CD4-positive, alpha-beta T cell treated with Interferon gamma for 1 hour (primary cell): ENCODE measurements at places on chromosomes 16 and 17.

DNA sequence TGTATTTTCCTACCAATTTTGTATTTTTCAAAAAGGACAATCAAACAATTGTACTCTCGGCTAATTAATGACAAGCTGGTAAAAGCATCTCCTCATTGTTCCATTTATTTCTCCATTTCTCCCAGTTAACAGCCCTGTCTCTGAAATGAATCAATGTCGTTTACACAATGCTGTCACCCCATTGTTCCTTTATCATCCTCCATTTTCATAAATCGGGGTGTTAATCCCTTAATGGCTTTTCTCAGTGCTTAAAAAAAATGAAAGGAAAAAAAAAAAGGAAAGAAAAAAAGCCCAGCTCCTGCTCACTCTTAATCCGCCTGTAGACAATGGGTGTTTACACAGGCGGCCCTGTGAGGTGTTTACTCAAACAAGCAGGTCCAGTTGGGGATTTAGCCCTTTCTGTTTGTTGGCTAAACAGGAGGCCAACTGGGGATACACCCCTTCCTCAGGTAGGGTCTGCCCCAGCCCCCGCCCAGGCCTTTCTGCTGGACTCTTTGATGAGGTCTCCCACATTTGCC lies 86.8 kb upstream of the SALL1 start:
- DNase-seq, result no peak

DNA sequence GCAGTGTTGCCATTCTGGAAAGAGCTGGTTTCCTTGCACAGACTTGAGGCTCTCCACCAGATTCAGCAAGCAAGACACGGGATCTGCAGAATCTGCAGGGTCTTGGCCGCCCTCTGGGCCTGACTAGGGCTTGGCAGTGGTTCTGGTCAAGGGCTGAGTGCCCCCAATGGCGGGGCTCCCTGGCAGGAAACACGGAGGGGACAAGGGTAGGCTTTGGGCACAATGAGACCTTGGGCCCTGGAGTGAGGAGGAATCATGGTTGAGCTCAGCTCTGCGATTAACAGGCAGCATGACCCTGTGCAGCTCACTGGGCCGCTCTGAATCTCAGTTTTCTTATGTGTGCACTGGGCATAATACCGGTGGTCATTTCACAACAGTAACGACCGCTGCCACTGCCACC lies 249.9 kb downstream of the GSG1L start:
- DNase-seq, result no peak

GRCh38 chr16:19542138-19542821 lies 13.2 kb upstream of the VPS35L start:
- DNase-seq, result no peak

GRCh38 chr17:74049167-74049966 lies 154.1 kb upstream of the RPL38 start:
- no peak for DNase-seq

GRCh38 chr16:21116148-21116693 lies 34.4 kb downstream of the DNAH3 start:
- peak; percentile 32 for DNase-seq

- peak; percentile 47 for DNase-seq
Measured at GRCh38 chr17:2990396-2990795, 73.0 kb downstream of the OR1D5 start.

- DNase-seq, result no peak
Measured at GRCh38 chr17:49932138-49932723, 36.8 kb upstream of the DLX4 start.

- DNase-seq, result no peak
Measured at GRCh38 chr17:27980043-27980442, 62.4 kb upstream of the NLK start.

GRCh38 chr16:50282010-50282538 lies 15.7 kb downstream of the ADCY7 start:
- peak; percentile 85 for DNase-seq

GRCh38 chr16:57372372-57373116 lies at the start of gene CX3CL1:
CX3CL1 (plus strand) TSS chr16:57372490; CDS start chr16:57372569, 79 bp downstream.
- no peak for DNase-seq

DNA sequence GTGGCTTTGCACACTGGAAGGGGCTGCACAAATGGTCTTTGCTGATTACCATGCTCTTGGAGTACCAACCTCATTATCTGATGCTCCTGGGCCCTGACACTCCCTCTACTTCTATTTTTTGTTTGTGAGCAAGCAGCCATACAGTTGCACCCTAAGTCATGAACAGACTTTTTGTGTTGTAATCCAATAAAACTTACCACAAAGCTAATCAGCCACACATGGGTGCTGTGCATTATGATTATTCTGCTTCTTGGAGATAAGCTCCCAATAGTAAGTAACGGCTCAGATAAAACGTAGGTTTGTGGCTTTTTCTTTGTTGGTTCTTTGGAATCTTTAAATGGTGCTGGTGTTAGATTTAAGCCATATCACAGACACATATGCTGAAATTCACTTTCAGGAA lies 76.2 kb downstream of the CCT6B start:
- DNase-seq, result no peak

DNA sequence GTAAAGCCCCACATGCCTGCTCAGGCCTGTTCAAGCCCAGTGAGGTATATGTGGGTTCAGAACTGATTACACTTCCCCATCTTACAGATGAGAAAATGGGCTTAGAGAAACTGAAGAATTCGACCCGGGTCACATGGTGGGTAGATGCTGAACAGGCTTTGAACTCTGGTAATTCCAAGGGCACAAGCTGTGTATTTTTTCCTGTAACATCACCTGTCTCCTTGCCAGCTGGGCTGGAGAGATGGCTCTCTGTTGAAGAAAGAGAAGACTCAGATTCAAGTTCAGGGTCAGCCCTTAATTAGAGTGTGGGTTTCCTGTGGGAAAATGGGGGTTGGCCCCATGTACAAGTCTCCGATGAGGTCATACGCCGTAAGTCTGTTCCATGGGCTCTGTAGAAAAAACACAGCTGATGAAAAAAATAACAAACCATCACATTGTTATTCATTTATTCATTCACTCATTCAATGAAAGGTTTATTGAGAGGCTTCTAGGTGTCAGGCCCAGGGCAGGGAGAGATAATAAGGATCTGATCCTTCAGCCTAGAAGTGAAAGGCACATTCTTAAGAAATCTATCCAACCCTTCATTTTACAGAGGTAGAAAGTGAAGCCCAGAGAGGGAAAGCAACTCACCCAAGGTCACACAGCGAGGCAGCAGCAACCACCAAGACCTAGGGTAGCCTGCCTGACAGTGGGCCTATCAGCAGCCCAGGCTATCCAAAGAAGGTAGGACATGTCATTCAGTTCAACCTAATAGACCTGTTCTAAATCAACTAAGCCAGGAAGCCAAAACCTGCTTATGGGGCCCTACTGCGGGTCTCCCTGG lies 482.8 kb downstream of the SOX9 start:
- no peak for DNase-seq

GRCh38 chr16:974001-974601 lies 3.3 kb upstream of the LMF1 start:
- no peak for DNase-seq

DNA sequence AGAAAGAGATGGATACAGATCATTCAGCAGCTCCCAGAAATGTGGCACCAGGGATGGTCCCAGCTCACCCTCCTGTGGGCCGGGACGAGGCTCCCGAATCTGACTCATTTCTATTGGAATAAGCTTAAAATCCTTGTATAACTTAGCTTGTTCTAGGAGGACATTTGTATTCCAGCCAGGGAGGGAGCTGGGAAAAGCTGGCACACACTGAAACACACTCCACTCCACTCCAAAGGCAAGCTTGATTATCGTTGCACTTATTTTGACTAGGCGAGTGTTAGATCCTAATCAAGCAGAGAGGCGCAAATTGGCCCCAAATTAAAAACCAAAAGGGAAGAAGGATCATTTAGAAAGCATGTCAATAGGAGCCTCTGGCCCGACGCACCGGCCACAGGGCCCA lies 339.5 kb downstream of the HS3ST4 start:
- no peak for DNase-seq

- no peak for DNase-seq
Measured at GRCh38 chr16:49811644-49812334, 44.1 kb downstream of the ZNF423 start.

- DNase-seq, result no peak
Measured at GRCh38 chr16:15785386-15786059, 71.3 kb downstream of the MYH11 start.

DNA sequence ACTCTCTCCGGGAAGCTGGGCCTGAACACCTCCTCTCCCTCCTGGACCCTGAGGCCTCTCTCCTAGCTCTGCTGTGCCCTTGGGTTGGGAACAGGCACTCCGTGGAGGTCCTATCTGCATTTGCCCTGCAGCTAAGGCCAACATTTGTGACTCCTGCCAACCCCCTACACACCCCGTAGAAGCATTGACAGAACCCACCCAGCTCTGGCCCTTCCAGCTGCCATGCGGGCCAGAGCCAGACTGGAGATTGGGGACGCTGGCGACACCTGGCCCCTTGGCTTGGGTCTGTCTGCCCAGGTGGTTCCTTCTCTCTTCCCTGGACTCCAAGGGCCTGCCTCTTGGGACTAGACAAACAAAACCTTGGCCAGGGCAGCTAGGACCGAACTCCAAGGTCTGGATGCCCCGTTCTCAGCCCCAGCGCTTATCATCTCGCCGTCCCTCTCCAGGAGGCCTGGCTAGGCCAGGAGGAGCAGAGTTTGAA lies 644 bp upstream of the RHBDF2 start:
- DNase-seq, result no peak

DNA sequence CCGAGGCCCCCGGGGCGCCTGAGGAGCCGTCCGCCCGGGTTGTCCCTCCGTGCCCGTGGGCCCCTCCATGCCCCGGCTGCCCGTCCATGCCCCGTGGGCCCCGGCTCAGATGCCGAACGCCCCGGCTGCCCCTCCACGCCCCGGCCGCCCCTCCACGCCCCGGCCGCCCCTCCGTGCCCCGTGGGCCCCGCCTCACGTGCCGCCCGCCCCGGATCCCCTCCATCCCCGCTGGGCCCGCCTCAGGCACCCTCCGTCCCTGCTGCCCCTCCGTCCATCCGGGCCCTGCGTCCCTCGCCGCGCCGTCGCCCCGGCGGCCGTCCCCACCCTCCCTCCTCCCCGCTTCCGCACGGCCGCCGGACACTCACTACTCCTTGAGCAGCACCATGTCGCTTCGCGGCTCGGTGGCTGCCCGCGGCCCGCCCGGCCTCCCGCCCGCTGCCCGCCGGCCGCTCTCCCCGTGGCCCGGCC lies 382 bp downstream of the PITPNA start:
- no peak for DNase-seq

DNA sequence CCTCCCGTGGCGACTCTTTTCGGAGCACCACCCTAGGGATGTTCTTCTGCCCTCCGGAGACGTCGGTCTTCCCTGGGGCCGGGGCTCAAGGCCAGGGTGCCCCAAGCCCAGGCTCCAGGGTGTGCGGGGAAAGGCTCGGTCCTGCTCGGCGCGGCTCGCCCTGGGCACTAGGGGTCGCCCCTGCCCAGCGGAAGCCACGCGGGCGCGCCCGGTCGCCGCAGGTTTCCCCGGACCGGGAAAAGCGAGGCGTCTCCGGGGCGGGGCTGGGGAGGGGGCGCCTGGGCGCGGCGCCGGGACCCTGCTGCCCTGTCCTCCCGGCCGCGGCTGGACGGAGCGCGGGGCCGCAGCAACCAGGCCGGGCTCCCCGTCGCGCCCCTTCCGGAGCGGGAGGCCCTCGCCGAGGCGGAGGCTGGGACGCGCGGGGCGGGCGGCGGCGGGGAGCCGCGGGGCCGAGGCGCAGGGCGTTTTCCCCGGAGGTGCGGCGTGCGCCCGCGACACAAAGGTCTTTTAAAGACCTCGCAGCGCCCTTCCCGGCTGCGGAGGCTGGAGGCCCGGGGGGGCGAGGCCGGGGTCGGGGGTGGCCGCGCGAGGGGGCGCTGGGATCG lies 76.4 kb downstream of the MRC2 start:
- peak; percentile 65 for DNase-seq

- DNase-seq, result no peak
Measured at GRCh38 chr16:77780378-77780837, 8.0 kb upstream of the VAT1L start.

DNA sequence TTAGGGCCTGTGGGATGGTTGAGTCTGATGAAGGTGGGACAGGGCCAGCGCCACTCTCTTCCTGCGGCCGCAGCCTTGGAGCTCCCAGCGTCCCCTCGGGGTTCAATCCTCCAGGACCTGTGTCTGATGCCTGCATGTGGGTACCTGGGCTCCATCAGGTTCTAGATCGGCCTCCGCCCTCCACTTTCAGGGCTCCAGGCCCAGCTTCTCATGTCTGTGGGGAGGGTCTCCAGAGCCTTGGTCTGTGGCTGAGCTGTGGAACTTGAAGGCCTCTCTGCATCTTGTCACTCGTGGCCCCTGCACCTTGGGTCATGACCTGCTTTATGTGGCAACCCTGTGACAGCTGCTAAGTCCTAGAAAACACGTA lies 89.8 kb upstream of the ZNF750 start:
- no peak for DNase-seq

GRCh38 chr16:46857368-46857945 lies 26.5 kb upstream of the C16orf87 start:
- no peak for DNase-seq

GRCh38 chr16:85605912-85606841 lies 6.9 kb upstream of the GSE1 start:
- no peak for DNase-seq

DNA sequence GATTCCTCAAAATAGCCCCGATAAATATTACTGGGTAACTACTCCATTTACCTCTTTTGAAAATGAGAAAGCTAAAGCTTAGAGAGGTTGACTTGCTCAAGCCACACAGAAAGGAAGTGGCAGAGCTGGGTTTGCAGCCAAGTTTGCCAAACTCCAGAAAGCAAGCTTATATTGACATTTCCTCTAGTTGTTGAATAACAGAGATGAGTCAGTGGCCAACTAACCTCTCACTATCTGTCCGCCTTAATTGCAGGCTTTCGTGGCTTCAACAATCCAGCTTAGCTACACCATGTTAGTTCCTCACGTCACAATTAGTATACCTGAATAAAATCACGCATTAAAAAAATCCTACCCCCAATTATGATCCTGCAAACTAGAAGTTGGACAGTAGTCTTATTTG lies 151.7 kb downstream of the CNTNAP4 start:
- DNase-seq, result no peak

- no peak for DNase-seq
Measured at GRCh38 chr17:40064971-40065768, 2.4 kb downstream of the THRA start.

GRCh38 chr16:4936181-4936990 lies 562 bp downstream of the PPL start:
- DNase-seq, result no peak

DNA sequence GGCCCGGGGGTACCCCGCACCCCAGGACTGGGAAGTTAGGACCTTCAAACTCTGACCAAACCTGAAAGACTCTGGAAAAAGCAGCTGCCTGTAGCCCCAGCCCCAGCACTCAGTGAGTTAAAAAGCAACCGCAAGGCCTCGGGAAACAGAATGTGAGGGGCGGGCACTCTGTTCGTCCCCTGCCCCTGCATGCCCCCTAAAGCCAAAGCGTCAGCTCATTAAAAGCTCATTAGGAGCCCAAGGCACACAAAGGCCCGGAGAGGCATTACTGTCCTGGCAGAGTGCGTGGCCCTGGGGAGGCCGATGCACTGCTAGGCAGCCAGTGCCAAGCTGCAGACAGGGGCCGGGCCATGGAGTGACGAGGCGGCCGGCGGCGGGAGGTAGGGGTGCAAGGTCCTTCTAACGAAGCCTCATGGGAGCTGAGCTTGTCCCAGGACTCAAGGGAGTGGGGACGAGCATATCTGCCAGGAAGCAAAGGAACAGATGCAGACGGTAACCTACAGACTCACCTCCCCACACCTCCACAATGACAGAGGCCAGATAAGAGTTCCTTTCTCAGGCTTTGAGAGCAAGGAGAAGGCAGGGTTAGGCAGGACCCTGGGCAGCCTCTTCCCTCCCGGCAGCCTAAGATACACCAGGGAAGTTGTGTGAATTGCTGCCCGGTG lies 116.8 kb downstream of the ENGASE start:
- DNase-seq, result no peak
